Uterus (tissue), 4 donors: ENCODE measurements at places on chromosomes 2 and 18. TPM values are rescaled to one million over a fixed set of nuclear protein-coding genes. Genes with fewer than 3 reads are reported as not detected.

DNA sequence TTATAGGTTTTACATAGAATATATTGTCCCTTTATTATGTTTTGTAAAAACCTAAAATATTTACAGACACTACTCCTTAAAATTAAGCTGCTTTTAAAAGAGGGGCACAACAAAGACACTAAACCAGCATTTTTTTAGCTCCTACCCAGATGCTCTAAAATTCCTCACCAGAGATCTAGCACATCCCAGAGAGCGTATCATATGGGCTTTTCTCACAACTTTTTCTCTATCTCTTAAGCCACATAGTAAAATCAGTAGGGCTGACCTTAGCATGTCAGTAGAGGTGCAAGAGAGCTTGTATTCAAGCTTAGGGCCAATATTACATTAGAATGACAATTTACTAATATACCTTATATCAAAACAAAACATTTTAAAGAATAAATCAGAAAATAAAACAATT lies 216.3 kb downstream of the TMX3 start:
- no peak overlapping the region for H3K27ac ChIP-seq
- no peak for DNase-seq
- H3K36me3 ChIP-seq, result no peaks in the 10 kb centered on the region

GRCh38 chr2:201432621-201433393 lies 18.5 kb downstream of the TRAK2 start:
- H3K36me3 ChIP-seq, result no peaks in the 10 kb centered on the region
- no peaks in the 10 kb centered on the region for H3K27me3 ChIP-seq
- peak overlapping the region; percentile 6 for H3K27ac ChIP-seq
- no peak for DNase-seq

- H3K4me1 ChIP-seq, result no peaks in the 10 kb centered on the region
- no peak overlapping the region for H3K4me3 ChIP-seq
- no peak for DNase-seq
Measured at GRCh38 chr18:55997151-55997561, 409.2 kb upstream of the TCF4 start.

The SCN7A gene
- 50.6 TPM for total RNA-seq

DNA sequence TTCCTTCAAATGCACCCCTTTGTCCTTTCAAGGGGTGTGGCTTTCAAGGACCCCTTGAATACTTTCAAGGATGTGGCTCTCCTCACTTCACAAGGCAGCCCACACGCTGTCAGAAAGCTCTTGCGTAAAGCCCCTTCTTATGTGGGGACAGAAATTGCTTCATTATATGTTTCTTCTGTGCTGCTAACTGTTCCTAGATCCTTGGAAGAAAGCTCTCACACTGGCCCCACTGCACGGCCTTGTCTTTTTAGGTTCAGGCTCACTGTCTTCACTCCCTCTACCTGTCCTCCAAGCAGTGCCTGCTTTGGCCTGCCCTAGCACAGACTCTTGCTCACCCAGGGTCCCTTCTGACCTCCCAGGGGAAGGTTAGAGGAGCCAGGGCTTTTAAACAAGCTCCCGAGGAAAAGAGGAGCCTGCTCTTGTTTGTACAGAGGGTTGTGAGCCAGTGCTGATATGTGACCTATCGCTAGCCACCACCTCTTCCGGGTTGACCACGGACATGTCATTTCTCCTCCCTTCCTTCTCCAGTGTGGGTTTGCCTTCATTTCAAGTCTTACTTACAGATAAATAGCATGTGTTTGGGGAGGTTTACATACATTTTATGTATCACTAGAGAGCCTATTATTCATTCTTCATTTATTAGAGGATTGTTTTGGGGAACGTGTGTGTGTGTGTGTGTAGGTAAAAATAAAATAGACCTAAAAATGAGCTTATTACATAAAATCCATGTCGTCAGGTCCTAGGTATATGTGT lies 94.7 kb downstream of the RTN4 start:
- H3K36me3 ChIP-seq, result no peaks in the 10 kb centered on the region
- H3K4me3 ChIP-seq, result no peak overlapping the region
- H3K4me1 ChIP-seq, result no peaks in the 10 kb centered on the region
- H3K27me3 ChIP-seq, result no peaks in the 10 kb centered on the region

DNA sequence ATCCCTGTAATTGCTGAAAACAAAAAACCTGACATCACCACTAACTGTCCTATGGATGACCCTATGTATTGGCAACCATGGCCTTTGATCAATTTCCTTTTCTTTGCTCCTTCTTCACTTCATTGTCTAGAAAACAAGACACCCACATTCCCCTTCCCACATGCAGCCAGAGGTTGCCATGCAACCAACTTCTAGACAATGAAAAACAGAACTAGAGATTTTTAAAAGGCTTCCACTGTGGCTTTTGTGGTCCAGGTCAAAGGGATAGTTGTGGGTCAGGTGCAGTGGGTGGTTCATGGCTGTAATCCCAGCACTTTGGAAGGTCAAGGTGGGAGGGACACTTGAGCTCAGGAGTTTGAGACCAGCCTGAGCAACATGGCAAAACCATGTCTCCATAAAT lies 139.3 kb upstream of the DOK6 start:
- H3K27ac ChIP-seq, result no peak overlapping the region
- no peaks in the 10 kb centered on the region for H3K27me3 ChIP-seq
- DNase-seq, result no peak
- no peaks in the 10 kb centered on the region for H3K4me1 ChIP-seq
- H3K36me3 ChIP-seq, result no peaks in the 10 kb centered on the region

DNA sequence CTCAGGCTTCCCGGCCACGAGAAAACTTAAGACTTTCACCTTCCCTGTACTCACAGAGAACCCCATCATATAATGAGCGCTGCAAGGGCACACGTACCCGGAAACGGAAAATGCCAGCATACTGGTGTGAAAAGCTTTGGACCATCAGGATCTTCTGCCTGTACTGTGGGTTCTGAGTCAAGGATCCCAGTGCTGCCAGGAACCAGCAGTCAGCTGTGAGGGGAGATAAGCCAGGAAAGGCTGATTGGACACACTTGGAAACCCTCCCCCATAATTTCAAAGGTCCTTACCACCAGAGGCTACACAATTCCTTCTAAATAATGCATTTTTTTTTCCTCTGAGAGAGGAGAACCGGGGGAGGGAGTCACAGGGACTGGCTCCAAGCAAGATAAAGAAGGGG lies 31.4 kb downstream of the CAPN13 start:
- no peaks in the 10 kb centered on the region for H3K27me3 ChIP-seq
- H3K27ac ChIP-seq, result no peak overlapping the region
- DNase-seq, result no peak
- H3K4me3 ChIP-seq, result no peak overlapping the region
- no peaks in the 10 kb centered on the region for H3K4me1 ChIP-seq

GRCh38 chr18:48490641-48491293 lies 48.1 kb upstream of the CTIF start:
- no peak overlapping the region for H3K4me3 ChIP-seq
- no peaks in the 10 kb centered on the region for H3K36me3 ChIP-seq
- H3K4me1 ChIP-seq, result no peaks in the 10 kb centered on the region
- H3K27me3 ChIP-seq, result no peaks in the 10 kb centered on the region
- no peak for DNase-seq

DNA sequence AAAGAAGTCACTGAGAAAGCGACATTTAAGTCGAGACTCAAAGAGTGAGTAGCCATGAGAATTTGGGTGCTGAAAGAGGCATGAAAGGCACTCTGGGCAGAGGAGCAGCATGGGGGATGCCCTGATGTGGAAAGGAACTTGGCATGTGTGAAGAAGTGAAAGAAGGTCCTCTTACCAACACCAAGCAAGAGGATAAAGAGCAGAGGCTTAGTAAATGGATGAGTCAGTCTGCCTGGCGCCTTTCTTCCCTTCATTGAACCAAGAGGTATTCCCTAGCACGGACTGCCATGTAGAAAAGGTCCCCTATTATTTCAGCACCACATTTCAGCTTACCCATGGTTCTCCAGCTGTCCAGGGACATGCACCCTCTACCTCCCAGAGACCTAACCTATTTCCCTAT lies 221.1 kb upstream of the NRP2 start:
- no peaks in the 10 kb centered on the region for H3K36me3 ChIP-seq
- DNase-seq, result no peak
- H3K27ac ChIP-seq, result no peak overlapping the region
- no peak overlapping the region for H3K4me3 ChIP-seq
- no peaks in the 10 kb centered on the region for H3K4me1 ChIP-seq

DNA sequence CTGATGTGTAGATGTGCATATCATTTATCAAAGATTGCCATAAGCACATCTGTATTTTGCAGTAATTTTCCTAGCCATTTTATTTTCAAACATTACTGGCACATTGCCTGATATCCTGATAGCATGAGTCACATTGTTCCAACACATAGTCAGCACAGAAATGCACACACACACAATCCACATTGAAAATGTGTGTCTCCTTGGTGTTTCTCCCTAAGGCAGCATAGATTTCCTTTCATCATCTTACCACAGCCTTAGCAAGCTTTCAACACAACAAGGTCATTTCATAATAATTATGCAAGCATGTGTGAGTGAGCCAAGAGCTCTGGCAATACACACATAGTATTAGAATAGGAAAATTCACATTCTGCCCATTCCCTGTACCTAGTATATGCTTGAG lies 245.4 kb upstream of the MEIS1 start:
- H3K27ac ChIP-seq, result no peak overlapping the region
- DNase-seq, result peak; percentile 23
- H3K4me3 ChIP-seq, result no peak overlapping the region
- no peaks in the 10 kb centered on the region for H3K36me3 ChIP-seq
- no peaks in the 10 kb centered on the region for H3K4me1 ChIP-seq

The FBXO15 gene
- not detected for total RNA-seq
